ENCODE measurements at places on chromosomes 7 and 10. TPM values are rescaled to one million over a fixed set of nuclear protein-coding genes. Genes with fewer than 3 reads are reported as not detected.

Gene HUS1
- total RNA-seq, result 21.3 TPM

Gene FZD8
- total RNA-seq, result 3.2 TPM

Gene LOXL4
- total RNA-seq, result 176 TPM

Gene RALA
- 83.4 TPM for total RNA-seq

Gene AKR1B15
- total RNA-seq, result not detected

Gene ZNF239
- 5.8 TPM for total RNA-seq

Gene ZNF655
- 77.1 TPM for total RNA-seq

Gene CPVL
- total RNA-seq, result 25.3 TPM

Gene PTPRE
- 0.92 TPM for total RNA-seq

Gene MCM10
- 19.4 TPM for total RNA-seq

Gene AKR1C4
- not detected for total RNA-seq

Gene TRIM56
- total RNA-seq, result 11.7 TPM

Gene MALRD1
- 0.35 TPM for total RNA-seq

Gene STEAP2
- 10.7 TPM for total RNA-seq

Gene SBDS
- total RNA-seq, result 58.1 TPM

Gene CALML3
- 0.05 TPM for total RNA-seq

Gene OR6V1
- not detected for total RNA-seq

Gene SPDYE11
- 0.73 TPM for total RNA-seq

Gene CACUL1
- total RNA-seq, result 34.9 TPM

Gene FEZF1
- 0.43 TPM for total RNA-seq

Gene AGR3
- not detected for total RNA-seq

Gene CALHM3
- total RNA-seq, result 0.13 TPM

Gene CHN2
- 16.2 TPM for total RNA-seq

Gene TET1
- 23.0 TPM for total RNA-seq

Gene CTAGE8
- total RNA-seq, result not detected

Gene UNCX
- total RNA-seq, result not detected

Gene FRMPD2
- 1.7 TPM for total RNA-seq

Gene HOXA2
- 12.6 TPM for total RNA-seq

Gene COL1A2
- 1.5 TPM for total RNA-seq

Gene GDF2
- total RNA-seq, result 0.27 TPM

Gene SFTPD
- total RNA-seq, result 1.0 TPM

Gene HK1
- total RNA-seq, result 82.5 TPM

Gene ZC3HAV1L
- 15.2 TPM for total RNA-seq

Gene RGS10
- 16.2 TPM for total RNA-seq

Data from motor neuron (in vitro differentiated cells).